Epithelial cell of umbilical artery (primary cell): ENCODE measurements at places on chromosomes 16 and 17. TPM values are rescaled to one million over a fixed set of nuclear protein-coding genes. Genes with fewer than 3 reads are reported as not detected.

Gene RAD51C
- 27.9 and 39.4 TPM in 2 replicates for total RNA-seq

Gene SULT1A3
- 4.0 and 4.2 TPM in 2 replicates for total RNA-seq

Gene SDR42E2
- not detected in 2 replicates for total RNA-seq

Gene RPH3AL
- 4.6 and 6.8 TPM in 2 replicates for total RNA-seq

Gene SLC5A11
- under 0.01 TPM in 1 of 2 replicates, not detected in the other for total RNA-seq

Gene TVP23A
- not detected in 2 replicates for total RNA-seq
